ENCODE measurements at places on chromosomes 11 and 22.

DNA sequence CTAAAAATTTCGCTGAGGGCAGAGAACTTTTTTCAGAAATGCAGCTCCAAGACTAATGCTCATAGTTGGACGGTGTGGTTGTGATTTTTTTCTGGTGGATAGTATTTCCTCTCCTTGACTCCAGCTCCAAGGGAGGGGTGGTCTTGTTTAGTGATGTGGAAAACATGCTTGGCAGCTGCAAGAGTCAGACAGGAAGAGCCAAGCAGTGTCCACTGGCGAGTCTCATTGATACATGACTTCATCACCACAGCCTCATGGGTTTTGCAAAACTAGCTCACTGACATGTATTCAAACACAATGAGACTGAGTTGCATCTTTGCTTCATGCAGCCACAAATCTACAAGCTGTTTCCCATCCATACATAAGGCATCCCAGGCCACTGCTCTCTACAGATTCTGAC is 7.3 kb upstream of the KCNJ1 start:
- no peak for DNase-seq

GRCh38 chr11:78039391-78039918 is 16.4 kb upstream of the KCTD14 start:
- no peak for DNase-seq

- peak; percentile 69 for DNase-seq
Measured at GRCh38 chr11:119323532-119324033, 6.7 kb upstream of the MCAM start.

- DNase-seq: no peak
Measured at GRCh38 chr22:39873965-39874364, 19.6 kb downstream of the ENTHD1 start.

- DNase-seq: no peak
Measured at GRCh38 chr11:57416436-57416835, 10.5 kb downstream of the SLC43A3 start.

DNA sequence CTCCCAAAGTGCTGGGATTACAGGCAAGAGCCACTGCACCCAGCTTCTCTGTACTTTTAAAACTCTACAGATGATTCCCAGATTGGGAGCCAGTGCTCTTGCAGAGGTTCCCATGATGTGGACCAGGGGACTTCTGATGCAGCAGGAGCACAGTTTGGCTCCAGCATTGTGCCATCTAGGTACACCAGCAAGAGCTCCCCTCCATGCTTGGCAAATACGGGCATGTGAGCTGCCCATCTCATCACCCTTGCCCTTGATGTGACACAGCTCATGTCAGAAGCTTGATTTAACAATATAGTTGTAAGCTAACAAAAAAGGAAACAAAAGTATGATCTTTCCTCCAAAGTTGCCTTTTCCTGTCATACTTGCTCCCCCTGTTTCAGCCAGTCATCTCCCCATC is 28.7 kb downstream of the SNU13 start:
- DNase-seq: no peak

DNA sequence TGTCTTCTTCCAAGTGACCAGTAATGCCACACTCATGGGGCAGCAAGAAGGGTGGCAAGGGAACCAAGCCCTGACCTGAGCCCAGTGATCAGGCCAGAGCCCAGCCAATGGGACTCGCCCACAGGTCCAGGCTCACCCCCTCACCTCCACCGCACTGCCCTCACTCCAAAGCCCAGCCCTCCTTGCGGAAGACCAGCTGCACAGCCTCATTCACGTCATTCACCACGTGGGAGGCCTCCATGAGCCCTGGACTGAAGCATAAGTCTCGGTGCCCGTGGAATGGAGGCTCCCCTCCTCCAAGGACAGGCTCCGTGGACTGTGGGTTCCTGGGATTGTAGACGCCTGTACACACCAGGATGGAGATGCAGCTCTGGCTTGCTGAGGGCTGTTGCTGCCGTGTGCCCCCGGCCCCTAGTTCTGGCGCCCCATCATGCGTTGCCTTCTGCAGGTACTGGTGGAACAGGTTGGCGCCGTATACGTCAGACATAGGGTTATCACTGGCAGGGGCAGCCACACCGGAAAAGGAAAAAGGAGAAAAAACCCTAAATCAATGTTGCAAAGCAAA is 16.8 kb upstream of the TMEM121B start:
- DNase-seq: no peak

- no peak for DNase-seq
Measured at GRCh38 chr22:38657045-38657909, 839 bp downstream of the CBY1 start.

- DNase-seq: no peak
Measured at GRCh38 chr11:87917111-87917510, 258.1 kb downstream of the RAB38 start.

DNA sequence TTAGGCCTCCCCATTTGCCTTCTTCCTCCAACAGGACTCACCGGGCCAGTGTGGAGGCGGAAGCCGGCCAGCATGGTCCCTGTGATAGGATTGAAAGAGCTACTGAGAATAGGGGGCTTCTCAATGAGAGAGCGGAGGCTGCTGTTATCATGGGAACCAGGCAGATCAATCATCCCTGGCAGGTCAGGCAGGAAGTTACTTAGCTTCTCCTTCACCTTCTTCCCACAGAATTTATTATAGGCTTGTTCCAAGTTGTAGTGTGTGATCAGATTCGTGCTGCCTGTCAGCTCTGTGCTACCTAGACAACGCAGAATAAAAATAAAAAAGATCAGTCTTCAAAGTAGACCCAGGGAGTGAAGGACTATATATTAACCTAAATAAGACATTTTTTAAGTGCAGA is 7.1 kb downstream of the MED19 start:
- DNase-seq: no peak

GRCh38 chr22:32564170-32565001 is 89.8 kb downstream of the FBXO7 start:
- DNase-seq: no peak

DNA sequence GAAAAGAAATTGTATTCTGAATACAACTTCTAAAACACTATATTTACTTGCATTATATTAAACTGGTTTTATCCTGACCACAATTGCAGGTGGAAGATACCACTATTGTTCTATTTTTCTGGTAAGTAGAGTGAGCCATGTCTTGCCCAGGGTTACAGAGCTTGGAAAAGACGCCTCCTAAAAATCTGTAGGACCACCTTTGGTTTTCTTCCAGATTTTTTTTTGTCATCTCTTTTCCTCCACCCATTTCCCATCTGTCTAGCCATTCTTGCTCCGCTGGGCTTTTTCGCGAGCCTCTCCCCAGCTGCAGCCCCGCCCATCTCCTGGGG is 294 bp upstream of the MTMR3 start:
- DNase-seq: no peak

GRCh38 chr11:108115500-108116140 is 5.7 kb upstream of the ACAT1 start:
- DNase-seq: no peak

- no peak for DNase-seq
Measured at GRCh38 chr11:72048766-72049460, 31.4 kb downstream of the NUMA1 start.

GRCh38 chr11:34267013-34267412 is 90.8 kb downstream of the ABTB2 start:
- no peak for DNase-seq

DNA sequence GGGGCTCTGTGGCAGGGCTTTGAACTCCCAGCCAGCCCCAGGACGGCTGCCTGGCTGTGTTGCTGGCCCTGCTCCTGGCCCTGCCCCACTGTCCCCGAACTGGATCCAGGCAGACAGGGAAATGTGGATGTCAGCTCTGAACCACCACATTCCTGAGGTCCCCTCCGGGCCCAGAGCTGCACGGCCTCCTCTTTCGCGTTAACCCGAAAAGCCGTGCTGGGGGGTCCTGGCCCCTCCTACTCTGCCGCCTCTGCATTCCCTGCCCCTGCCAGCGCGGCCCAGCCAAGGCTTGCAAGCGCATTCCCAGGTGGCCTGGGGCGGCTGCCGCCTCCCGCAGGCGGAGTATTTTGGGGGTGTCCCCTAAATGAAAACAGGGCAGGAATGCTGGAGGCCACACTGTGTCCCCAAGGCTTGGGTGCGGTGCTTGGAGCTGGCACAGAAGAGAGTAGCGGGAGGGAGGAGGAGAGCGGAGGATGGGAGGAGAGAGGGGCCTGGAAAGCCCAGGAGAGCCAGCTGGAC is 5.4 kb downstream of the LINC01488 start:
- DNase-seq: no peak

DNA sequence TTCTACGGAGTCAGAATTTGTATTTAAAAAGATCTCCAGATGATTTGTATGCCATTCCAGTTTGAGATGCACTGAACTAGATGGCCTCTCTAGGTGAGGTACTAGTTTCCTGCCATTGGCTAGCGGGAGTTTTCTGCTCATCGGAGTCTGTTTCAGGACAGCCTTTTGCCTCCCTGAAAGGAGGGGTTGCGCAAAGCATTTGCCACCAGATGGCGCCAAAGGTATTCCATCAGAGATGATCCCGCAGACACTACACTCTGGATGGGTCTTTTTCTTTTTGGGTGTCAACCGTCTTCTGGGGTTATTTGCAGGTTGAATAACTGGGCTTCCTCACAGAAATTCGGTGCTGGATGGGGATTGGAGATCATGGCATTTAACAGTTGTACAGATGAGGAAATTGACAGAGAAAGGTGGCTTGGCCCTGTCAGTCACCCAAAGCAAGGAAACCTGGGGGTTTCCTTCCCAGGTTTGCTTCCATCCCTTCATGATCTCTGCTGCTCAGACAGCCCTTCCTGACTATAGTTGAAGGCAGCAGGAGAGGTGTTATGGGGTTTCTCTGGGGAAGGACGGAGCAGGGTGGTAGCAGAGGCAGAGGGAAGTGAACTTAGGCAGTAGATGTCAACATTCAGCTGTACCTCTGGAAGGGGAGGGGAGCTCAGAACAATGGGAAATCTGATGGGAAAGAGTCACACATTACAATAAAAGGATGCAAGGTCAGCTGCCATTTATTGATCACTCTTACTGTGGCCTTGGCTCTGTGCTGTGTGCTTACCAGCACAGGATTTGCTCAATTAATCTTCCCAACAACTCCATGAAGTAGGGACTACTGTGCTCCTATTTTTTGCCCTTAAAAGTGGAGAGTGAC is 81.6 kb downstream of the CCDC81 start:
- DNase-seq: peak; percentile 44

DNA sequence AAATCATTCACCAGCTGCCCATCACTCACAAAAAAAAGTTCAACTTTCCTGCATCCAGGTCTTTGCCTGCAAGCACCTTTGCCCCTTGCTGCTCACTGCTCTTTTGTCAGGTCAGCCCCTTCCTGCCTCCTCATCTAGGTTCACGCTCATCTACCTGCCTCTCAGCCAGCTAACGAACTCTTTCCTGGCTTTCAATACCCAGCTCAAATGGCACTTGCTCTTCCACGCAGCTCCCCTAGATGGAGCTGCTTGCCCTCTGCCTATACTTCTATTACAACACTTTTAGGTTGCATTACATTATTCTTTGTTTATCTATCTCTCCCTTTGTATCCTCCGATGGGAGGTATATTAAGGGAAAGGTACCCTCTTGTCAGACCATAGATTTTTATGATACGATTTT is 78.9 kb upstream of the TBCEL start:
- no peak for DNase-seq

DNA sequence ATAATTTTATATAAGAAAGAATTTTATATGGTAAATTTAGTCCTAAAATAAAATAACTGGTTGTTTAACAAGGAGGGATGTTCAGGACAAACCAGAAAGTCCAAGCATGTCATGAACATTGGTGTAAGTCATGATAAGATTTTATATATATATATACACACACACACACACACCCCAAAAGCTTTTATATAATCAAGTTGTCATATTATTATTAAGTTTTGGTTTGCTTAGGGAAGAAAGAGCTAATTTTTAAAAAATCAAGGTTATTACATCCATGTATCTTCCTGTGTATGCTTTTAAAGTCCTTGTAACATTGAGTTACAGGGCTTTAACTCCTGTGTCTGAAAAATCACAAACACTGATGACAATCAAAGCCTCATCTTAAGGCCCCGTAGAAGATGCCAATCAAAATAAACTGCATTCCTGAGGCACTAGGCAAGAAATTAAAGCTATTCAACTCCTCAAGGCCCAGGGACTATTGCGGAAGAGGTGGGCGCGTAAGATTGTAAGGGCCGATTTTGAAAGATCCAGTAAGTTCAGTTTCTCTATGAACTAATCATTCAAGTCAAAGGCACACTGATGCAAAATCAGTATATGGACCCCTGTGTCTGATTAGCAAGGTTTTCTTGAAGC is 16.8 kb downstream of the APOL6 start:
- DNase-seq: no peak

GRCh38 chr11:65383778-65384177 is 1.3 kb upstream of the SLC25A45 start:
- no peak for DNase-seq

- no peak for DNase-seq
Measured at GRCh38 chr11:131977231-131977630, 606.8 kb downstream of the NTM start.

GRCh38 chr11:35106595-35106994 is 32.4 kb upstream of the CD44 start:
- DNase-seq: no peak

GRCh38 chr11:7098235-7098832 is 9.5 kb downstream of the RBMXL2 start:
- no peak for DNase-seq

Data from stimulated activated CD8-positive, alpha-beta memory T cell treated with anti-CD3 and anti-CD28 coated beads, Interleukin-4, amount 100 ng/mL, for 1 hour (primary cell).